Neural crest cell (in vitro differentiated cells): ENCODE measurements at places on chromosomes 1 and 21. TPM values are rescaled to one million over a fixed set of nuclear protein-coding genes. Genes with fewer than 3 reads are reported as not detected.
A peak's percentile ranks its signal among the peaks of the same experiment; 100 is the strongest.

The KCNA3 gene
- 2.8 TPM in 2 replicates for total RNA-seq

DNA sequence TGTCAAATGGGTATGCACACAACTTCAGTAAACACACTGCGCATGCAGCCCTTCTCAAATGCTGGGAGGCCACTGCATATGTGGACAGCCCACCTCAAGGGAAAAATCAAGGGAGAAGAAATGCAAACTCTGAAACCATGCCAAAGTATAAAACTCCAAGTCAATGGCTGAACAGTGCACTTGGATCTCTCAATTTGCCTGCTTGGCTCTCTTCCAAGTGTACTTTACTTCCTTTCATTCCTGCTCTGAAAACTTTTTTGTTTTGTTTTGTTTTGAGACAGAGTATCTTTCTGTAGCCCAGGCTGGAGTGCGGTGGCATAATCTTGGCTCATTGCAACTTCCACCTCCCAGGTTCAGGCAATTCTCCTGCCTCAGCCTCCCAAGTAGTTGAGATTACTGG, 18.8 kb upstream of the COP1 start:
- H3K4me3 ChIP-seq, result no peak overlapping the region
- H3K27me3 ChIP-seq, result no peaks in the 10 kb centered on the region
- no peaks in the 10 kb centered on the region for H3K4me1 ChIP-seq
- H3K27ac ChIP-seq, result no peak overlapping the region
- H3K36me3 ChIP-seq, result no peaks in the 10 kb centered on the region

DNA sequence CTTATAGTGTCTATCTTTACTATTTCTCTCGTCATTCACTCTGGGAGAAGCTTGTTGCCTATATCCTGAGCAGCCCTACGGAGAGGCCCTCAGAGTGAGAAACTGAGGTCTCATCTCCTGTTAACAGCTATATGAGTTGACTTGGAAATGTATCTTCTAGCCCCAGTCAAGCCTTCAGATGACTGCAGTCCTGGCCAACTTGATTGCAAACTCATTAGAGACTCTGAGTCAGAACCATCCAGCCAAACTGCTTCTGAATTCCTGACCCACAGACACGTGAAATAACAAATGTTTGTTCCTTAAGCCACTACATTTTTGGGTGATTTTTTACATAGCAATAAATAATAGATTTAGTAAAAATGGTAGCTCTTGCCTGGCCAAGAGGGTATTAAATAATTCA, 3.9 kb upstream of the ZBED6 start:
- peaks cover 8% of the 10 kb centered on the region for H3K36me3 ChIP-seq
- DNase-seq, result no peak
- H3K27ac ChIP-seq, result no peak overlapping the region
- peaks cover 21% of the 10 kb centered on the region for H3K4me1 ChIP-seq

DNA sequence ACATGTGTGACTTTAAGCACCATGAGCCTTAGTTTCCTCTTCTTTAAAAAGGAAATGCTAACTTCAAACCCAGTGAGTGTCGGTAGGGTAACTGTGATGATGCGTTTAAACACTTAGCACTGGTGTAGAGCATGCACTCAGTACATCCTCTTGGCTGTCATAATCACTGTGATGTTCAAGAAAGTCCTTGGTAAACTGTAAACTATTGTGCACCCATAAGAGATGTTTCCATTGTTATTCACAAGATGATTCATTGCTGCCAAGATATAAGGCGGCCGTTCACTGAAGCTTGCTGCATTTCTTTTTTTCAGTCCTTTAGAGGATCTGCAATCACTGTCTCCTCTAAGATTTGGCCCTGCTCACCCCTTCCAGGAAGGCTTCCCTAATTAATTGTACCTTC, 61.8 kb upstream of the DAB1 start:
- no peaks in the 10 kb centered on the region for H3K27me3 ChIP-seq
- no peak overlapping the region for H3K27ac ChIP-seq
- H3K4me1 ChIP-seq, result peaks cover 9% of the 10 kb centered on the region
- H3K36me3 ChIP-seq, result no peaks in the 10 kb centered on the region
- no peak for DNase-seq

DNA sequence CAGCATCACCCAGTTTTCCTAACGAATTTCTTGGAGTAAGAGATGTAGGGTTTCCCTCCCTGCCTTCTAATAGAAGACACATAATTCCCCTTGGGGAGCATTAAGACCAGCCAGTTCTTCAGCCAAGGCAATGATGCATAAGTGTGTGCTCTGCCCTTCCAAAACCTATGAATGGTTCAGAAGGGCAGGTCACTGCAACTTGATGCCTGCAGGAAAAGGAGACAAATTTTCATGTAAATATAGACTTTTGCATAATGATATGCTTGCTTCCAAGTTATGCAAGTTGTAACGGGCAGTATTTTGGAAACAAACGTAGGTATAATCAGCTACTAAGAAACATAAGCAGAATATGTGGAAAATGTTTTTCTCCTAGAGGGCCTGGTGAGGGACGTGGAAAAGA, 31.6 kb downstream of the PTGS2 start:
- no peak overlapping the region for H3K4me3 ChIP-seq
- no peaks in the 10 kb centered on the region for H3K27me3 ChIP-seq
- no peaks in the 10 kb centered on the region for H3K36me3 ChIP-seq
- H3K4me1 ChIP-seq, result no peaks in the 10 kb centered on the region
- no peak overlapping the region for H3K27ac ChIP-seq

DNA sequence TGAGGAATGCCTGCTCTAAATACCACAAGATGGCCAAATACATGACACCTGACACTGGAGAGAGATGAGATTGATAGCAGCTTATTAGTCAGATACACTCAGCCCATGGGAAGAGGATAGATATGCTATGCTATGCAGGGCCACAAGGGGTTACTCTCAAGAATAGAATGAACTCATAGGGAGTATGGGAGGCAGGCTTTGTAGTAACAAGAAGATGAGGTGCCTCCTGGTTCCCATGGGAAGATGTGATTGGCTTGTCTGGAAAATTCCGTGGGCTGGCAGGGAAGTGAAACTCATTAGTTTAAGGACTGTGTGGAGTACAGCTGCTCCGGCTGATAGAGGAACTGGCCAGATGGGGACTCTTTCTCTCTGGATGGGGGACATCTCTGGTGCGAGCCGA, 16.5 kb downstream of the CCDC30 start:
- no peak for DNase-seq
- H3K27ac ChIP-seq, result no peak overlapping the region
- no peaks in the 10 kb centered on the region for H3K27me3 ChIP-seq
- H3K4me3 ChIP-seq, result no peak overlapping the region
- H3K4me1 ChIP-seq, result peaks cover 5% of the 10 kb centered on the region

DNA sequence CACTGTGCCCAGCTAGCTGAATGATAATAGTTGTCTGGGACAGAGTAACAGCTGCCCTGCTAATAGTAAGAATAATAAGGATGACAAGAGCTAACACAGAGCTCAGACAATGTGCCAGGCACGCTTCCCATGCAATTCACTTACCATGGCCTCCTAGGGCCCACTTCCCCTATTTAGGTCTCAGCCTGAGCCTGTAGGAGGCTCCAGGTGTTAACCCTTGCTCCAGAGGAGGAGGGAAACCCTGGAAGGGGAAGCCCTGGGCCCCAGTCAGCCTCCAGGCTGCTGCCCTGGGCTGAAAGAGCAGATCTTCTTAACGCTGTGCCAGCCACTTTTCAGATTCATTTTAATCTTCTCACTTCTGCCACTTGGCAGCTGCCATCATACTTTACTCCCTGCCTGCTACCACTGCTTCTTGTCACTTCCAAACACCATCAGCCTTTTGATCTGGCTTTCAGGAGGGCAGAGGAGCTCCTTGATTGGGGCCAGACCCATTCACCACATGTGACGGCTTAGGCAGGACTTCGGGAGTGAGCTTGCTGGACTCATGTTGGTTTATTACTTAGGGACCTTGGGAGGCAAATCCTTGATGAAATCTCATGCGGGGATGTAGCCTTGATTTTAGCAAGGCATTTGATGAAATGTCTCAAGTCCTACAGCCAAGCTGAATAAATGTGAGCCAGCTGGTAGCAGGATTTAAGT, 66.7 kb upstream of the PARP1 start:
- peaks cover 18% of the 10 kb centered on the region for H3K4me1 ChIP-seq
- no peak overlapping the region for H3K4me3 ChIP-seq
- DNase-seq, result no peak
- no peaks in the 10 kb centered on the region for H3K36me3 ChIP-seq

- DNase-seq, result no peak
- peak overlapping the region; percentile 35 for H3K27ac ChIP-seq
- no peak overlapping the region for H3K4me3 ChIP-seq
- H3K36me3 ChIP-seq, result no peaks in the 10 kb centered on the region
- no peaks in the 10 kb centered on the region for H3K27me3 ChIP-seq
- peaks cover 53% of the 10 kb centered on the region for H3K4me1 ChIP-seq
Observed at GRCh38 chr1:21278860-21279845, 11.1 kb downstream of the ECE1 start.

DNA sequence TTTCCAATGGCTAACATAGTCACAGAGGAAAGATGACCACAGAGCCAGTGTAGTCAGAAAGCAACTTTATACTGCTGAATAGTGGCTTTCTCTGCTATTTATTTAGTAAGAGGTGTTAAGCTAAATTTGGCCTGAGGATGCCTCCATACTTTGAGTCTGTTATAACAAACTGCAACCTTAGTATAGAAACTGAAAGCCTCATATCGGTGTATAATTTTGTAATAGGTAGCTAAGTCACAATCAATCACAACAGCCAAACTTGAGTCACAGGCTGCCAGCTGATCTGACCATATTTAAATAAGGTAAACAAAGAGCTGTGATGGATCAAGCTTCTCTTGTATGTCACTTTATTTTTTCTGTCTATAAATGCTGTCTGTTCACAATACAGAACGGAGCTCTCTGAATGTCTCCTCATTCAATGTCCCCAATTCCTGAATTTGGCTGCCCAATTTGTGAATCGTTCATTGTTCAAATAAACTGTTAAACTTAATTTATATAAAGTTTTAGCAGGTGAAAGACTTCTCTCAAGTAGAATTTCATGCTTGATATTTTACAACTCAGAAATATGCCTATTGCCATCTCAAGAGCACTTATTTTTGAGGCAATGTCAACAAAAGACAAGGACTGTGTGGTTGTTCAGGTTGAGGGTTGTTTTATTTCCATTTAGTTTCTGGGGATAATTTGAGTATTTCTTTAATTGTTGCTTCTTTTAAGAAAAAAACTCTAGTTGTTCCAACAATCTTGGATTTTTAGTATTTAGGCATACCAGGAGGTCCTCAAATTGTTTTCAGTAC, 339.7 kb upstream of the B3GALT2 start:
- no peaks in the 10 kb centered on the region for H3K27me3 ChIP-seq
- no peaks in the 10 kb centered on the region for H3K36me3 ChIP-seq
- no peak overlapping the region for H3K4me3 ChIP-seq
- no peaks in the 10 kb centered on the region for H3K4me1 ChIP-seq
- no peak overlapping the region for H3K27ac ChIP-seq
